ENCODE measurements at places on chromosomes 7 and 10.

GRCh38 chr7:74057216-74057925 lies 26.2 kb upstream of the LIMK1 start:
- DNase-seq, result no peak

DNA sequence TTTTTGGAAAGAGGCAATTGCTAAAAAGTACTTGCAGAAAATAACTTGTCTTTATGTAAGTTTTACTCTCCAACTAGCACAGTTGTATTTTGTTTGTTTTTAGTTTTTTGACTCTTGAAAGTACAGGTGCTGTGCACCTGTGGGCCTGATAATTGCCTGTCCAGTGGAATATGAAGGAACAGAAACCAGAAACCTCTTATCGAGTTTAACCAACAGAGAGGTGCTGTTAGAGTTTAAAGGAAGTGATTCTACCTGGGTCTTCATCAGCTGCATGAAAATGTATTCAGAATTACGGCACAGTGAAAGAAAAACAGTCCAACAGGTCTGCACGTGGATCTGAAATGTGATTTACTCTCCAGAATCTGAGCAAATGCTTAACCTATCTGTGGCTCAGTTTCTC lies 326.6 kb upstream of the POM121L12 start:
- DNase-seq, result no peak

- DNase-seq, result no peak
Observed at GRCh38 chr7:55965805-55966421, 1.5 kb downstream of the NIPSNAP2 start.

DNA sequence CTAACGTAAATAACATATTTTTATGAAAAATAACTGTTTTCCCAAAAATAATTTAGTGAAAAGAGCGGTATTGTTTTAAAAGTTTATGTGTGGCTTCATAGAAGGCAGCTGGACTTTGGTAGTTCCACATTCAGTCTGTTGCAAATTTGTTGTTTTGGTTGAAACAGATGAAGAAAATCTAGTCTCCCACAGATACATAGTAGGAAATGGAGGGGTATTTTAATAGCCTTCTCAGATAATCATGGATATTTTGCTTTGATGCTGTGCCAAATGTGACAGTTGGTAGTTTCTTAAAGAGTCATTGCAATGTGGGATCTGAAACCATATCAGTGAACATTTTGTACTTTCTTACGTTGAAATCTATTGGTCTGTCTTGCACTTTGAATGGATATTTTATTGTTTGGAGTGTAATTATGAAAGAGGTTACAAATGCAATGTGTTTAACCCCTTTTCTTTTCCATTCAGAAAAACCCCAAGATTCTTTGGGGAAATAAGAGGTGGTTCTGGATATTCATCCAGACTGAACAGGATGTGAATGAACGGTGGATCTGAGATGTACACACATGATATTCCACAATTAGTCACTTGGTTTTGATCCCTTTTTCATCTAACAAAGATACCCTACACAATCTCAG lies 10.4 kb downstream of the ZNF365 start:
- DNase-seq, result no peak

DNA sequence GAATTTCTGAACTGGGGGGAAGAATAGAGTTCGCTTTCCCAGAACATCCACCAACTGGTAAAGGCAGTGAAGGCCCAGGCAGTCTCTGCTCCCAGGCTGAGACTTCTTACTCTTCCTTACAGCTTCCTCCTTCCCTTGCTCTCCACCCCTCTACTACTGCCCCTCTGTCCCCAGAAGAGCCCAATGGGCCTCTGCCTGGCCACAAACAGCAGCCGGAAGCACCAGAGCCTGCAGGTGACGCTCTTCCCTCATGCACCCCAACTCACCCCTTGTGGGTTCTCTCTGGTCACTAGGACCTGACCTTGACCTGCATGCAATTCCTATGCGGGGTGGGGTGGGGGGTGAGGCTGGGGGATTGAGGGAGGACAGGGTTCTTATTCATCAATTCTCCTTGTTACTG lies 16.5 kb downstream of the FAM131B start:
- no peak for DNase-seq

GRCh38 chr7:47355684-47356083 lies 226.2 kb downstream of the TNS3 start:
- no peak for DNase-seq

GRCh38 chr10:73522263-73522662 lies 26.4 kb upstream of the PPP3CB start:
- no peak for DNase-seq

- DNase-seq, result peak; percentile 7
Observed at GRCh38 chr7:48299580-48300169, 128.4 kb downstream of the ABCA13 start.

GRCh38 chr10:109945473-109946177 lies 22.3 kb upstream of the XPNPEP1 start:
- DNase-seq, result no peak

All from activated CD4-positive, alpha-beta T cell treated with anti-CD3 and anti-CD28 coated beads, Interleukin-2, amount 50 U/mL, for 24 hours (primary cell).